ENCODE measurements at places on chromosomes 1 and 21. TPM values are rescaled to one million over a fixed set of nuclear protein-coding genes. Genes with fewer than 3 reads are reported as not detected.
A peak's percentile ranks its signal among the peaks of the same experiment; 100 is the strongest.

GRCh38 chr1:214632091-214632490 lies 29.1 kb downstream of the CENPF start:
- DNase-seq, result no peak

DNA sequence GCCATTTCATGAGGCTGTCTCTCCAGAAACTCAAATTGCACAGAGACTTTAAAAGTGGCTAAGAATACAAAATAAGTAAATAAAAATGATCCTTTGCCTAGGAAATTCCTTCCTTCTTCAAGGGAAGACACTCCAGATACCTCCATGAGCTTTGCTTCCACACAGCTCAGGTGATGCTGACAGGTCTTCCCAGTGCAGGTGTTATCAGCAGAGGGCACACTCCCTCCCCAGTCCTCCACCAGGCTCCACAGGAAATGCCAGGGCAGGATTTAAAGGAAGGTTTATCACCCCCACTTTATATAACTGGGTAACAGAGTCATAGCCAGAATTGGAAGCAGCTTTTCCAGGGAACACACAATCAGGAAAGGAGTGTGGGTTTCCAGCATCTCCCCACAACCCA lies 5.7 kb downstream of the HSD3B2 start:
- no peak for DNase-seq

DNA sequence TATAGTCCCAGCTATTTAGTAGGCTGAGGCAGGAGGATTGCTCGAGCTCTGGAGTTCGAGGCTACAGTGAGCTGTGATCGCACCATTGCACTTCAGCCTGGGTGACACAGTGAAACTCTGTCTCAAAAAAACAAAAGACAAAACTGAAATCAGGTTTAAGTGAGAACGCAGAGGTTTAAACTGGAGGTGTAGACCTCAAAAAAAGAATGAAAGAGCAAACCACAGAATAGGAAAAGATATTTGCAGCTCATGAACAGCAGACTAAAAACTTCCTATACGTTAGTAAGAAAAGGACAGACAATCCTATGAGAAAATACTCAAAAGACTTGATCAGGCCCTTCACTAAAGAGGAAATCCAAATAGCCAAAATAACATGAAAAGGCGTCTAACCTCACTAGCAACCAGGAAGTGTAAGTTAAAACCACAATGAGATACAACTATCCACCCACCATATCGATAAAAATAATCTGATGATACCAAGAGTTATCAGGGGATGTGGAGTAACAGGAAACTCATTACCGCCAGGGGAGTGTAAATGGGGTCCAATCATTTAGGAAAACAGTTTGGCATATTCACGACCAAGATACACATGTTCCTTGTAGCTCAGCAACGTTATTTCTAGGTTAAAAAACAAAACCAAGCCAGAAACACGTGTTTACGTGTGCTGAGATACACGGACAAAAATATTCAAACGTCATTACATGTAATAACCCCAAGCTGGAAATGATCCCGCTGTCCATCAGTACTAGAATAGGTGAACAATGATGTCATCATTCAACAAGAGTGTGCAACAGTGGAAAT lies 9.8 kb downstream of the TNFRSF9 start:
- no peak for DNase-seq

GRCh38 chr1:220943319-220943996 lies 64.2 kb downstream of the HLX start:
- no peak for DNase-seq

GRCh38 chr1:29460694-29461093 lies 224.4 kb downstream of the PTPRU start:
- no peak for DNase-seq

DNA sequence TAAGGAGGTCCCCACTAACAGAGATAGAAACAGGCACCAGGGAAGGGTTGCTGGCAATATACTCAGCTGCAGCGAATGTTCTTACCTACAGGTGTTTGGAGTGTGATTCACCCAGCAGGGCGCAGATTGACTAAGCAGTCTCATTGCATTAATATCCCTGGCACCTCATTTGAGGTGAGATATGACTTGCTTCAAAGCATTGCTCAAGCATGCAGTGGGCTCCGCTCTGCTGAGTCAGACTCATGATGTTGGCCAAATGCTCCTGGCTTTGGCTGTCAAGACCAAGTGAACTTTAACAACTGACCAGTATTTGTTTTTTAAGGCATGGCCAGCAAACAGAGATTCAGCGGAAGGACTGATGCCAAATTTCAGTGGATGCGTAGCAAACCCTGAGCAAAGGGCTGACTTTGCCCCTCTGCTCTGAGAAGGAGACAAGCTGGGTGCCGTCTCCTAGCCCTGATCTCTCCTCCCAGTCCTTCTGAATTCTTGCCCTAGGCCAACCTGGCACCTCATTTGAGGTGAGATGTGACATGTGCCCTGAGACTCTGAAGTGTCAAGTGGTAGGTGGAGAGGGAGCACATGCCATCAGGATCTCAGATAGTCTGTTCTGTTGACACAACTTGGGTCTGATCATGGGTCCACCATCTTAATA lies 187.1 kb upstream of the COA6 start:
- DNase-seq, result no peak

DNA sequence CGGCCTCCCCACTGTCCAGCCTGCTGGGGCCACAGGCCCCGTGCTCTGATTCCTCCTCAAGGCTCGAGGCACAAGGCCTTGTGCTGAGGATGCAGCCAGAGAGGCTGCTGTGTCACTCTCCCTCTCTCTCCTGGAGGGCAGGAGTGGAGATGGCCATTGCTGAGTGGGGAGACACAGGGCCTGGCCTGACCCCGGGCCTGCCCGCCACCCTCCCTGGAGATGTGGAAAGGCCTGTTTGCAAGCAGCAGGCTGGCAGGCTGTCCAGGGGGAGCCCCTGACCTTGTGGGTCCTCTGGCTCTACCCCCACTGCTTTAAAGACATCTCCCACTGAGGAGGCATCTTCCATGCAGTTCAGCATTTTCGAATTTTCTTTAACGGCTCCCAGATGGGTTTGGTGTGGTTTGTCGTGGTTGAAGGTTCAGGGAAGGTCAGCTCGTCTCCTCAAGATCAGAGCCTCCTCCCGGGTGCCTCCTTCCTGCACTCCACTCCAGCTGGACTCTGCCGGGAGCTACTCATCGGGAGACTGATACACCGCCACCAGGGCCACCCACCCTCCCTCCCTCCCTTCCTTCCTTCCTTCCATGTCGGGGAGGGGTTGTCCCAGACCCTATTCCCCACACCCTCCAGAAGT lies 69.1 kb downstream of the SPSB1 start:
- DNase-seq, result no peak

GRCh38 chr1:48966583-48966982 lies 189.9 kb upstream of the BEND5 start:
- DNase-seq, result no peak

GRCh38 chr1:172140591-172140990 lies 279.9 kb upstream of the C1orf105 start:
- no peak for DNase-seq

DNA sequence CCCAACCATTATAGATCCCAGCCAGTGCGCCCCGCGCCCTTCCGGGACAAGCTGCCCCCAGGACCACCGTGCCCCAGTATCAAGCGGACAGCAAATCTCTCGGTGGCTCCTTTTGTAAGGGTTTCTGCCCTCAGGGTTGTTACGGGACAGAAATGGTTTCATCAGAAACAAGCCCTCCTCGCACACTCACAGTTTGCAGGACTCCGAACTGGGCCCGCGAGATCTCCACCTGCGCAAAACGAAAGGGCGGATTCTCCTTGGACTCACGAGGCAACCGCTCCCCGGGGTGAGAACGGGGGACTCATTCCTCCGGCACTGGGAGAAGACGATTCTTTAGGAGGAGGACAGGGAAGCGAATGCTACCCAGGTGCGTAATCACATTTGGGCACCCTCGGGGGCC lies 51.1 kb upstream of the H6PD start:
- DNase-seq, result no peak

DNA sequence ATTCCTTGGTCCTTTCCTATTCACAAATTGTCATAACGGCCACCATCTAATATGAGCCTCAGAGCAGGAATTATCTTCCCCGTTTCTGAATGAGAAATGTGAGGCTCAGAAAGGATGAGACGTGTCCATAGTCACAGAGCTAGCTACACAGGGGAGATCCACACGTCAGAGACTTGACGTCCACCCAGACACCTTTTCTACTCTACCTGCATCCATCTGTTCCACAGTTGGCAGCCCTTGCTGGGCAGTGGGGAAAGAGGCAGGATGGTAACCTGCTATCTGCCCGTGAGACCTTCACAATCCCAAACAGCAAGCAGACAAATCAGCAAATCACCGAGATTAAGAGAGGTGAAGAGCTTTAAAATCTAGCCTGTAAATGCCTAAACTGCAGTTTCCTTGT lies 8.4 kb downstream of the RIMS3 start:
- no peak for DNase-seq

DNA sequence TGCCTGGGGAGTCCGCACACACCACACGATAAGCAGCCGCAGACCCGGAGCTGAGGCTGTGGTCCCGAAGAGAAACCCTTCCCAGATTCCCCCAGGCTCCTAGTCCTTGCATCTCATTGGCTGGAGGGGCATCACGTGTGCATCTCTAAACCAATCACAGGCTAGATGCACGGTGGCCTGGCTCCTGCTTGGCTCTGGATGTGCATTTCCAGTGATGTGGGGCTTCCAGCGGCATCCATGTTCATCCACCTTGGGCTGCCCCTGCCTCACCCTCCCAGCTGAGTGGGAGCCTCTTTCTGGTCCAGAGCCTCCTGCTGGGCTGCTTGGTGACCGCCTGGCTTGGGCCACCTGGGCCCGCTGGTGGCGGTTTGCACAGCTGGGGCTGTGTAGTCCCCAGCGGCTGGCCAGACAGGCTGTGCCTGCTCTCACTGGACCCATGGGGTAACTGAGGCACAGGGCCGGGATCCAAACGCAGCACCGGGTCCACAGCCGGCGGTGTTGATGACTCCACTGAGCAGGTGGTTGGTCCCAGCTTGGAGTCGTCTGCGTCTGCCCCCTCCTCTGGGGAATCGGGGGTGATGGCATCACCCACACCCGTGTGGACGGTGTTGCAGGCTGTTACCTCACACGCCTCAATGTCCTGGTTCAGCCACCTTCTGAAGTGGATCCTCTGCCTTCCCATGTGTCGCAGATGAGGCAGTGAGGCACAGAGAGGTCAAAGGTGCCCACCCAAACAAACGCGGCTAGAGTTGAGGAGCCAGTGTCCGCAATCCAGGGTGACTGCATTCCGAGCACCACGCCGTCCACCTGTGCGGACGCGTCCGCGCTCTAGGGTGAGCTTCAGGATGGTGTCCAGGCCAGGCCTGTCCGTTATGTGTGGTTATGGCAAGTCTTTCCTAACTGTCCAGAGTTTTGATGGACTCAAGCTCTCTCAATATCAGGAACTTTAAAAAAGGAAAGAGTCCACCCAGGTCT lies 41.3 kb downstream of the COL6A1 start:
- no peak for DNase-seq

GRCh38 chr1:25439287-25439686 lies 8.6 kb downstream of the MACO1 start:
- no peak for DNase-seq

DNA sequence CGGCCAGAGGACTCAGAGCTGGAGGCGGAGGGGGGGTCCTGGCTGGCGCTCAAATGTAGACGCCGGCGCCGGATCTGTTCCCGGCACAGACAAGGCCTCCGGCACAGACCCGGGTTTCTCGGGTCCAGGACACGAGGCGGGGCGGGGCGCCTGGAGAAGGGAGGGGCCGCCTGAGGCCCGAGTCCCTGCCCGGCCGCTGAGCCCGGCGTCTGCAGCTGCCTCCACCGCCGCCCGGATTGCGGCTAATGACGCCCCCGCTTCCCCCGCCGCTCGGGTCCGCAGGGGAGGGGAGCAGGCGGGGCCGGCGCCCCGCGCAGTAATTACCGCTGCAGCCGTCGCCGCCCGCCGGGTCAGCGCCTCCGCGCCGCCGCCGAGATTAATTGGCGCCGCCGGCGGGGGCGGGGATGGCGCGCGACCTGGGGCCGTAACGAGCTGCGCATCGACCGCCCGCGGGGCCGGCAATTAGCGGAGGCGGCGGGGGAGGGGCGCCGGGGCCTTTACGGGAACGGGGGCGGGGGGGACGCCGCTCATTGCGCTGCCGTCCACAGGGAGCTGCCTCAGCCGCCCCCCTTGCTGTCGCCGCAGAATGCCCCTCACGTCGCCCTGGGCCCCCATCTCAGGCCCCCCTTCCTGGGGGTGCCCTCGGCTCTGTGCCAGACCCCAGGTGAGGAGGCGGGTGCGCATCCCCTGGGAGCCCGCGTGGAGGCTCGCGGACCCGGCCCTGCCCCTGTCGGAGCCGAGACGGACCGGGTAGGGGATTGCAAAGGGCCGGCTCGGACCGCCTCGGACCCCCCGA lies 17.3 kb downstream of the NOC2L start:
- no peak for DNase-seq

- DNase-seq, result no peak
Observed at GRCh38 chr1:30697571-30698376, 25.6 kb downstream of the MATN1 start.

- peak; percentile 94 for DNase-seq
Observed at GRCh38 chr1:21022279-21023040, 154.2 kb downstream of the EIF4G3 start.

DNA sequence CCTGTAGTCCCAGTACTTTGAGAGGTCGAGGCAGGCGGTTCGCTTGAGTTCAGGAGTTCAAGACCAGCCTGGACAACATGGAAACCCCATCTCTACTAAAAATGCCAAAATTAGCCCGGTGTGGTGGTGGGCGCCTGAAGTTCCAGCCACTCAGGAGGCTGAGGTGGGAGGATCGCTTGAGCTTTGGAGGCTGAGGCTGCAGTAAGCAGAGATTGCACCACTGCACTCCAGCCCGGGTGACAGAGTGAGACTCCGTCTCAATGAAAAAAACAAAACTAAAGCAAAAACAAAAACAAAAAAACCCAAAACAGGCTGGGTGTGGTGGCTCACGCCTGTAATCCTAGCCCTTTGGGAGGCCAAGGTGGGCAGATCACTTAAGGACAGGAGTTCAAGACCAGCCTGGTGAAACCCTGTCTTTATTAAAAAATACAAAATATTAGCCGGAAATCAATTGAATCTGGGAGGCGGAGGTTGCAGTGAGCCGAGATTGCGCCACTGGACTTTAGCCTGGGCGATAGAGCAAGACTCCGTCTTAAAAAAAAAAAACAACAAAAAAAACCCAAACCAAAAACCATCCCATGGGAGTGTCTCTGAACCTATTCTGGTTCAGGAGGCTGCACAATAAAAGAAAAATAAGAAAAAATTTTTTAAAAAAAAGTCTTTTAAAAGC lies 1.7 kb upstream of the CGN start:
- no peak for DNase-seq

DNA sequence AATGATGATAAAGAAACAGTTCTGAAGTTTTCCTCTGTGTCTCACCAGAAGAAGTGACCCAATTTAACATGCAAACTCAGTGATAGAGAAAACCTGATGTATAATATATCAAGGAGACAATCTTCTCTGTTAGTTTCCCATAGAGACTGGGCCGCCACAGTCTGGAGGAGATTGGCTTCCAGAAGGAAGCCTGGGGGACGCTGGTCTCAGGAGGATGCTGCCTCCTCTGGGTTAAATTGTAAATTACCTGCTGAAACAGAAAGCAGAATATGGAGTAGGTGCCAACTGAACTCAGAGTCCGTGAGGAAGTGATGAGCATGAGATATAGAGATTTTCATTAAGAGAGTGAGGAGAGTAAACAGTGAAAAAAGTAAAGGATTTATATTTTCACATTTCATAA lies 15.8 kb downstream of the OR14I1 start:
- no peak for DNase-seq

- no peak for DNase-seq
Observed at GRCh38 chr1:221437926-221438325, 304.0 kb downstream of the DUSP10 start.

The ZP4 gene
- polyA plus RNA-seq, result not detected

The PFKFB2 gene
- polyA plus RNA-seq, result 1.7 TPM

The HORMAD1 gene
- not detected for polyA plus RNA-seq

The TMEM269 gene
- not detected for polyA plus RNA-seq

The KRTAP11-1 gene
- polyA plus RNA-seq, result not detected

The ATAD3A gene
- 11.0 TPM for polyA plus RNA-seq

The PRAMEF18 gene
- polyA plus RNA-seq, result not detected

The KRTAP26-1 gene
- not detected for polyA plus RNA-seq
